ENCODE measurements at places on chromosomes 5 and 9.

- DNase-seq, result no peak
Measured at GRCh38 chr5:93599399-93600120, 16.5 kb downstream of the NR2F1 start.

DNA sequence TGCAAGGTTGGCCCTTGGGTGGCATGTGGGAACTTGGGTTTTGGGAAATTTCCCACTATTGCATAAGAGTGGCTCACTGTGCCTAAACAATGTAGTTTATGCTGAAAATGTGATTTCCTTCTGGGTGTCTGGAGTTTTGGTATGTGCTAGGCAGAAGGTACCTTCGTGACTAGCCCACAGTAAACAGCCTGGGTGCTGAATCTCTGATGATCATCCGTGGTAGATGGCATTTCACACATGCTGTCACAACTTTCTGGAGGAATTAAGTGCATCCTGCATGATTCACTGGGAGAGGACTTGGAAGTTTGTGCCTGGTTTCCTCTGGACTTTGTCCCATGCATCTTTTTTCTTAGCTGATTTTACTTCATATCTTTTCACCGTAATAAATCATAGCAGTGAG is 64.5 kb downstream of the LNPEP start:
- DNase-seq, result no peak

DNA sequence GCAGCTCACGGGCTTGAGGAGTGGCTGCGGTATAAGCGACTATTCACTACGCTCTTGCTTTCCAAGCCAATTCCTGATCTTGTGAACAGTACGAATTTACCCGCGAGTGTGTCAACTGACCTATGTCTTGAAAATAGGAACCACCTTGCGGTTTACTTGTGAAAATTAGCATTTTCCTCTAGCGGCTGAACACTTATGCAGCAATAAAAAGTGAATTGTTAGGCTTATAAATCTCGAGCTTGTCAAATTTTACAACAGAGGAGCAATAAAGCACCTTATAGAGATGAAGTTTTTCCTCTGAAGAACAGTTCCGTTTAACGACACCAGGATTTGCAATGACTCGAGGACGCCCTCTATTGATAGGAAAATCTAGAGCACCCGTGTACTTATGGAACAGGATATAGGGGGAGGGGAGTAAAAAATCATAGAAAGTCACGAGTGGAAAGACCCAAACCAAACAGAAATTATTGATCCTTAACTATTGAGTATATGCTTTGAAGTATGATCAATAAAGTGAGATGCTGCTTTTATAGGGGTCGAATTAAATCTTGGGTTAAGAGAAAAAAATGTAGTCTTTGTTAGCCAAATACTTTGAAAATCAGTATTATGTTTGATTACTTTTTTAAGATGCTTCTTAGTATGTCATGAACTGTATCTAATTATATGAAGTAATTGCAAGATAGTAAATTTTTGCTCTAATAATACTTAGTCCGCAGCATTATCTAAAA is 1.9 kb upstream of the RGMB start:
- DNase-seq, result peak; percentile 87

DNA sequence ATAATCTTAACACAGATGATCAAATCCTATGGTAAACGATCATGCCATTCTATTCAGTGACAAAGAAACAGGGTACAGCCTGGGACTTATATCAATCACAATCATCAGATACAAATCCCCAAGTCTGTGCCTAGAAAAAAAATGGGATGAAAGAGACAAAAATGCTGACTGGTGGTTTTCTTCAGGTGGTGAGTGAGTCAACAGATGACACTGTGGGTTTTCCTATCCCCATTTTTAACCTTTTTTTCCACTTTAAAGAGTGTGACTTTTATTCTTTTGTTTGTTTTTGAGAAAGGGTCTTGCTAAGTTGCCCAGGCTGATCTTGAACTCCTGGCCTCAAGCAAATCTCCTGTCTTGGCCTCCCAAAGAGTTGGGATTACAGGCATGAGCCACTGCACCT is 3.2 kb downstream of the CIZ1 start:
- DNase-seq, result no peak

- DNase-seq, result no peak
Measured at GRCh38 chr9:5562806-5563416, 52.6 kb downstream of the PDCD1LG2 start.

DNA sequence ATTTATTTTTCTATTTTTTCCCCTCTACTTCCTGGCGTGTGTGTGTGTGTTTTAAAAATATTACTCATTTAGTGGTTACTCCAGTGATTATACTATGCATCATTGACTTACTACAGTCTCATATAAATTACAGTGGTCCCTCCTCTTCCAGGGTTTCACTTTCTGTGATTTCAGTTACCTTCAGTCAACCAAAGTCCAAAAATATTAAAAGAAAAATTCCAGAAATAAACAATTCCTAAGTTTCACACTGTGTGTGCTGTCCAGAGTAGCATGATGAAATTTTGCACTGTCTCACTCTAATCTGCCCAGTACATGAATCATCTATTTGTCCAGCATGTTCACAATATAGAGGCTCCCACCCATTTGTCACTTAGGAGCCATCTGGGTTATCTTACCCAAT is 47.4 kb upstream of the CCDC112 start:
- DNase-seq, result no peak

DNA sequence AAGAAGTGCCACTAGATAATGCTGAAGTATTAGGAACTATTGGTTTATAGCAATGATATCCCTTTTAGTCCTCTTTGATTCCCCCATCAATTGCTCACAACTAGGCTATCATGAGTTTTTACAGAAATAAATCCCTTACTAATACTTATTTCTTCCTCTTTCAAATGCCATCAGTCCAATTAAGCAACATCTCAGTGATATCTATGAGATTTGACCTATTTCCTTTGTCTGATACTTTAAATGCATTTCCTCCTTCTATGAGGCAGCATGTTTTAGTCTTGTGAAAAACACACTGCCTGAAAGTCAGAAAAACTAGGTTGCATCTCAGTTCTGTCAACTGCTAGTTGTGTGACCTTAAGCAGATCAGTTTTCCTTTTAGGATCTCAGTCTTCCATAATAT is 101.6 kb downstream of the FBXW11 start:
- no peak for DNase-seq

DNA sequence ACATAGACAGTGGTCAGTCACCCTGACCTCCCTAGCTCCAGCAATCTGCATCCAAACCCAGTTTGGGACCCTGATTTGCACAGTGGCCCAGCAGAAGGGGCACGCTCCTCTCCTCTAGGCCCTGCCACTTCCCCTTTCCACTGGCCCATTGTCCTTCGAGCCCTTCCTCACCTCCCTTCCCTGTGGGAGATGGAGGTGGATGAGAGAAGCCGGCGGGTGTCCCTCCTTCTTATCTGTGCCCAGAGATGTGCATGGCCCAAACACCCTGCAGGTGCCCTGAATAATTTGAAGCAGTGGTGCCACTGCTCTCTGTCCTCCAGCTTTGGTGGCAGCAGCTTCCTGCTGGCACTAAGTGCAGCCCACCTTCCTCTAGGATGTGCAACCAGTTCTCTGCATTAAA is 140.0 kb downstream of the BARX1 start:
- no peak for DNase-seq

DNA sequence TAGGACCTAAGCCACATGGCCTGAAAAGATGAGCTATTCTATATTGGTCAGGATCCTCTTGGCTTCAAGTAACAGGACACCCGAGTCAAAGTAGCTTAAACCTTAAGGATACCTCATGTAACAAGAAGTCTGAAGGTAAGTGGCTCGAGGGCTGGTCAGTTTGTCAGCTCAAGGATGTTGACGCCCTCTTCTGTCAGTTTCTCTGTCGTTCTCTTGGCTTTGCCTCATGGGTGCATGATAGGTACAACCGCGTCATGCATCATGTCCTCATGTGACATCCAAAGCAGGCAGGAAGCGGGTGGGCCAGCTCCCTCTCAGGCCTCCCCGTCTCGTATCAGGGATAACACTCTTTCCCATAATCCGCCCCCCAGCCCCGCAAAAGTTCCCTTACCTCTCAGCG is 22.1 kb upstream of the TCERG1 start:
- no peak for DNase-seq

GRCh38 chr5:32869216-32869615 is 158.1 kb downstream of the NPR3 start:
- no peak for DNase-seq

DNA sequence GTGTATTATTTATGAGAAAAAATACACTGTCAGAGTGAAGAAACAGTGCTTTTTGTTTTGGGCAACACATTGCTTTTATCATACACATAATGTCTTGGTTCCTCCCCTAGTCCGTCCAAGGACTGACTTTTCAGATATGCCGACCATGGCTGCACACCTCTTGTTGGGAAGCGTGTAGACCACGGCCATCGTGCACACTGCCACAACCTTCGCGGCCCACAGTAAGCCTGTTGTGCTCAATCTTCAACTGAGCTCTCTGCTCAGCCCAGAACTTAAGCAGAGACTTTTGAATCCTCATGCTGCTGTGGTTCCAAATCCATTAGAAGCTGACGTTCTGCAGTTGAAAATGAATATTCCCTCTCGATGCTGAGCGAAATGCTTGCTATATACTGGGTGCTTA is 157.6 kb upstream of the IRX2 start:
- no peak for DNase-seq

DNA sequence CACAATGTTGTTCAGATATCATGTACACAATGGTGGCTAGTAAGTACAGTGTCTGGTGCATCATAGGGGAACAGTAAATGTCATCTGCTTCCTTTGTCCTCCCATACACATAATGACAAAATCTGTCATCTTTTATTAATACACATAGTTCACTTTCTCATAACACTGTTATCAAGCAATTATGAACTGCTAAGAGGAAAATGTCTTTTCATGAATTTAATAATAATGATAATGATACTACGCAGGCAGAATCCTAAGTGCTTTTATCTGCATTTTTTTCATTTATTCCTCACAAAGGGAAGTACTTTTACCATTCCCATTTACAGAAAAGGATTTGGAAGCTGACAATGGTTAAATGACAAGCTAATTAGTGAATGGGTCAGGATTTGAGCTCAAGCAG is 35.7 kb downstream of the DPYSL3 start:
- no peak for DNase-seq

DNA sequence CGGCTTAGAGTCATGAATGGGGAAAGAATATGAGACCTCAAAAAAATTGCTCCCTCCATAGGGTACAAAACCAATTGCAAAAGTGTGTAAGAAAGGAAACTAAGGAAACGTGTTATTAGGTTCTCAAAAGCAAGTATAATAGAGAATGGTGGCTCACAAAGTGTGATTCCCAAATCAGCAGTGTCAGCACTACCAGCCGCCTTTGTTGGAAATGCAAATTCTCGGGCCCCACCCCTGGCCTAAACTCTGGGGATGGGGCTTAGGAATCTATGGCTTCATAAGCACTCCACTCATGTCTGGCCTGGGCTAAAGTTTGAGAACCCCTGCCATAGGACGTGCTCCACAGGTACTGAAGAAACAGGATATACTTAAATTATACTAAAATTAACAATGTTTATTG is 1.6 kb upstream of the CCDC69 start:
- no peak for DNase-seq

- no peak for DNase-seq
Measured at GRCh38 chr9:8604201-8604600, 804.6 kb upstream of the DMAC1 start.

GRCh38 chr5:9456435-9457042 is 89.3 kb downstream of the SEMA5A start:
- DNase-seq, result no peak

DNA sequence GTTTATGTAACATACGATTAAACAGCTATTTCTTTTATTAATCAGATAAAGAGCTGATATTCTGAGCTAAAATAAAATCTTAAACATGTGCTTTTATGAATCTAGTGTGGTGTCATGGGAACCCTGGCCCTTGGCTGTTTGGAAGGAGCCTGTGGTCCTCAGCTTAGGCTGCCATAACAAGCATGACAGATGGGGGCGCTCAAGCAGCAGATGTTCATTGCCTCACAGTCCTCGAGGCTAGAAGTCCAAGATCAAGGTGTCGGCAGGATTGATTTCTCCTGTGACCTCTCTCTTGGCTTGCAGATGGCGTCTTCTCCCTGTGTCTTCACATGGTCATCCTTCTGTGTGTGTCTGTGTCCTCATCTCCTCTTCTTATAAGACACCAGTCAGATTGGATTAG is 448.2 kb downstream of the GADD45G start:
- DNase-seq, result peak; percentile 97

DNA sequence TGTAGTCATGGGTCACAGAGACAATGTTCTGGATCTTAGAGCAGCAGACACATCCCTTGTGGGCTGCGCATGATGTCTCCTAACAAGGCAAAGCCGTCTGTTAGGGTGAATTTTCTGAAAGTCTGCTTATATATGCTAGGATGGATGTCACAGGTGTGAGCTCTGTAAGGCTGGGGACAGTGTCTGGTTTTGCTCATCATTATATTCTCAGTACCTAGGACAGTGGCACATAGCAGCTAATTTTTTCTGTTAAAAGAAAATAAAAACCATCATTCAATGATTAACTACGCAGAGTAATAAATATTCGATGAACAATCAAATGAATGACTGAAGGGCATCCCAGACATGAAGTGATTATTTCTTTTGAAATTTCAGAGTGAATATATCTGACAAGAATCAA is 52.9 kb upstream of the FAM169A start:
- DNase-seq, result no peak

DNA sequence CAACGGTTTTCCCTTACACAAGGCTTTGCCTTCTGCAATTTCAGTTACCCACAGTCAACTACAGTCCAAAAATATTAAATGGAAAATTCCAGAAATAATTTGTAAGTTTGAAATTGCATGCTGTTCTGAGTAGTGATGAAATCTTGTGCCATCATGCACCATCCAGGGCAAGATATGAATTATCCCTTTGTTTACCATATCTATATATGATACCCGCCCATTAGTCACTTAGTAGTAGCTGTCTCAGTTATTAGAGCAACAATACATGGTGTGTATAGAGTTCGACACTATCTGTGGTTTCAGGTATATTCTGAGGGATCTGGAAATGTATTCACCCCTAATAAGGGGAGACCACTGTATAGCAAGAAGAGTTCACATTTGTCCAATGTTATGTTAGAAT is 29.4 kb downstream of the ERBIN start:
- DNase-seq, result no peak

GRCh38 chr5:84249918-84250630 is 134.6 kb downstream of the EDIL3 start:
- DNase-seq, result peak; percentile 86

- no peak for DNase-seq
Measured at GRCh38 chr5:68356623-68357022, 141.1 kb downstream of the PIK3R1 start.

GRCh38 chr5:176161431-176161830 is 76.8 kb upstream of the SIMC1 start:
- no peak for DNase-seq

- DNase-seq, result no peak
Measured at GRCh38 chr9:20808002-20808401, 123.9 kb downstream of the FOCAD start.

DNA sequence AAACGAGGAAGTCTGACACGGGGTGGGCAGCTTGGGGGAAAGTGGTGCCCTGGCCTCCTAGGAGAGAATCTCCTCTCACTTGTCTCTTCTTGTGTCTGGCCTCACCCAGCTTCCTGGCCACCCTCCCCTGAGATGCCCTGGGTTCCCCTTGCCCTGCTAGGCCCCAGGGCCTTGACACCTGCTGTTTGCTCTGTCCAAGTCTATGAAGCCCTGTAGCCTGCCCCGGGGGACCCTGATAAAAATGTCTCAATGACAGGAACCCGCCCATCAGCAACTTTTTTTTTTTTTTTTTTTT is 35.0 kb upstream of the SUSD3 start:
- no peak for DNase-seq
